Globus pallidus (tissue), 1 donor: ENCODE measurements at places on chromosomes 7 and 10.
A peak's percentile ranks its signal among the peaks of the same experiment; 100 is the strongest.

DNA sequence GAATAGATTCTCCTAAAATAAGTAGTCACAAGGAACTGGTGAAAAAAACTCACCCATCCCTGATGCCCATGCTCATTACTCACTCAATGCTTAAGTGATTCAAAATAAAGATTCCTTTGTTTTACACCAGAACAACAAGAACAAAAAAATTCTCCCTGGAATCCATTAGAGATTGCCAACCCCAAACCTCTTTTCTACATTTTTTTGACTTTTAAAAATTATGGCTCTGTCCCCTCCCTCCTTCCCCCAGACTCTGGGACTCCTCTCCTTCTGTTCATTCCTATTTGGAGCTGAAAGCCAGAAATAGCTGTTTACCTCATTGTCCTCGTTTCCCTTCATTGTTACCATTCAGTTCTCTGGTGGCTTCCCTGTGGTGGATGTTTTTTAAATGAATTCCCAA, 63.2 kb upstream of the FHIP2A start:
- DNase-seq, result peak; percentile 53

- DNase-seq, result no peak
Measured at GRCh38 chr10:12730809-12731519, 270.5 kb downstream of the CCDC3 start.

DNA sequence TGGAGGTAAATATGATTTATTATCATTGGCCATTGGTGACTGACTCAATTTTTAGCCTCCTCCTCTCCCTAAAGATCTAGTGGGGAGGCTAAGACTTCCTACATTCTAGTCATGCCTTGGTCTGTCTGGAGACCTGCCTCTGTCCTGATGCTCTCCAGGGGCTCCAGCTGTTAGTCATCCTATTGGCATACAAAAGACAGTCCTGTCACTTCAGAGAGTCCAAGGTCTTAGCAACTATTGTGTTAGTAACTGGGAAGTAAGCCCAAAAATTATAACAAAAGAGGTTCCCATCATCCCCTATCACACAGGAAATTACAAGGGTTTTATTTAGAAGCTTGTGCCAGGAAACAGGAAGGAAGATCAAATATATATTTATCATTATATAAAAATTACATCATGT, 400.6 kb upstream of the VSTM2A start:
- DNase-seq, result no peak

GRCh38 chr10:97020452-97021400, 165.0 kb downstream of the SLIT1 start:
- DNase-seq, result no peak

- DNase-seq, result no peak
Measured at GRCh38 chr7:14858866-14859265, 43.7 kb downstream of the DGKB start.

GRCh38 chr10:8113616-8114015, 59.1 kb downstream of the GATA3 start:
- no peak for DNase-seq

DNA sequence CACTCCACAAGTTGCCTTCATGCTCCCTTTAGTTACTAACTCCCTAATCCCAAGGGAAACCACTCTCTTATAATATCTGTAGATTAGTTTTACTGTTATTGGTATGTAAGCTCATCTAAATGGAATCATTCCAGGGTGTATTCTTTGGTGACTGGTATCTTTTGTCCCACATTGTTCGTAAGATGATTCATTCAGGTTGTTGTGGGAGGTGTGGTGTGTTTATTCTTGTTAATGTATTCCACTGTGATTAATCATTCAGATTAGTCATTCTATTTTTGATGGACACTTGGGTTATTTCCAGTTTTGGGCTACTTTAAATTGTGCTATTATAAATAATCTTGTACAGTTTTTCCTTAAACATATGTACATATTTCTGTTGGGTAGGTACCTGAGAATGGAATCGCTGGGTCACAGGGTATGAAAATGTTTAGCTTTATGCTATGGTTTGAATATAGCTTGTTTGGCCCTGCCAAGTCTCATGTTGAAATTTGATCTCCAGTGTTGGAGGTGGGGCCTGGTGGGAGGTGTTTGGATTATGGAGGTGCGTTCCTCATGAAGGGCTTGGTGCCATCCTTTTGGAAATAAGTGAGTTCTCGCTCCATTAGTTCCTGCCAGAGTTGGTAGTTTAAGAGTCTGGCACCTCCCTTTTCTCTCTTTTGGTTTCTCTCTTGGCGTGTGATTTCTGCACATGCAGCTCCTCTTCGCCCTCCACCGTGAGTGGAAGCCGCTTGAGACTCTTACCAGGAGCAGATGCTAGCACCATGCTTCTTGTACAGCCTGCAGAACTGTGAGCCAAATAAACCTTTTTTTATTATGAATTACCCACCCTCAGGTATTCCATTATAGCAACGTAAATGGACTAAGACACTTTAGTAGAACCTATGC, 13.8 kb downstream of the BTRC start:
- DNase-seq, result no peak

GRCh38 chr7:34156336-34156735, 251.0 kb downstream of the BMPER start:
- peak; percentile 10 for DNase-seq

GRCh38 chr10:132389433-132390169, 7.4 kb upstream of the PWWP2B start:
- no peak for DNase-seq
